ENCODE measurements at places on chromosomes 11 and 22.

DNA sequence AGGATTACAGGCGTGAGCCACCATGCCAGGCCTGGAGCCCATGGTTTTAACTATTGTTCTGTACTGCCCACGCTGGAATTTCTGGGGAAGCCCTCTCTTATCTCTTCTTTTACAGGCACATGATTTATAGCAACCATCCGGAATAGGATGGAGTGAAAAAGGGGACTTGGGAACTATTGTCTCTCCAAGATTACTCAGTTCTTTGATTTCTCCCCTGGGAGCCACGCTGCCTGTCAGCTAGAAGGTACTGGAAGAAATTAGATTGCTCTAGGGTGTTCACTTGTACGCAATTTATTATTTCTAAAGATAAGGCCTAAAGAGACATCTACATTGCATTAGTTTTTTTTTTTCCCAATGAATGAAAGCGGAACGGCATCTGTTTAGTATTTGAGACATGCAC is 65.6 kb upstream of the PTPRJ start:
- no peak for DNase-seq

- DNase-seq: no peak
Observed at GRCh38 chr22:33315954-33316353, 257.8 kb upstream of the SYN3 start.

DNA sequence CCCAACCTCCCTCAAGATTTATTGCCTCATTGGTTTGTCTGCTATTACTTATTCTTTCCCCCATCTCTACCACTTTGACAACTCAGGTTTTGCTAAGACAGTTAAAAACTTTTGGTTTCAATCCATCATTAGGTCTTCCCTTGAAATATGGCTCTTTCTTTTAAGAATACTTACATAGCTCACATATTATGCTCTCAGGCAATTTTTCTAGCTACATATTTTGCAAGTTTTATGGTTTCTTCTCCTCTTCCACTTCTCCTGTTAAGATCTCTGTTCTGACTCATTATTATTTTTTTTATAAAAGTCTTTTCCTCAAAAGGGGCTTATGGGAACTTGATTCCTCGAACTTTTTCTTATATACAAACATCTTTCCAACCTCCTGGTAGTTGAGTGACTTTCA is 192.4 kb upstream of the MPPED2 start:
- no peak for DNase-seq

- no peak for DNase-seq
Observed at GRCh38 chr11:812390-812789, 2.6 kb downstream of the RPLP2 start.

- DNase-seq: no peak
Observed at GRCh38 chr11:124983674-124984511, 29.9 kb downstream of the CCDC15 start.
